Stimulated activated CD4-positive, alpha-beta T cell treated with anti-CD3 and anti-CD28 coated beads, Interleukin-1b, Interleukin-23, amount 100 ng/mL, for 24 hours (primary cell): ENCODE measurements at places on chromosomes 4 and X.

DNA sequence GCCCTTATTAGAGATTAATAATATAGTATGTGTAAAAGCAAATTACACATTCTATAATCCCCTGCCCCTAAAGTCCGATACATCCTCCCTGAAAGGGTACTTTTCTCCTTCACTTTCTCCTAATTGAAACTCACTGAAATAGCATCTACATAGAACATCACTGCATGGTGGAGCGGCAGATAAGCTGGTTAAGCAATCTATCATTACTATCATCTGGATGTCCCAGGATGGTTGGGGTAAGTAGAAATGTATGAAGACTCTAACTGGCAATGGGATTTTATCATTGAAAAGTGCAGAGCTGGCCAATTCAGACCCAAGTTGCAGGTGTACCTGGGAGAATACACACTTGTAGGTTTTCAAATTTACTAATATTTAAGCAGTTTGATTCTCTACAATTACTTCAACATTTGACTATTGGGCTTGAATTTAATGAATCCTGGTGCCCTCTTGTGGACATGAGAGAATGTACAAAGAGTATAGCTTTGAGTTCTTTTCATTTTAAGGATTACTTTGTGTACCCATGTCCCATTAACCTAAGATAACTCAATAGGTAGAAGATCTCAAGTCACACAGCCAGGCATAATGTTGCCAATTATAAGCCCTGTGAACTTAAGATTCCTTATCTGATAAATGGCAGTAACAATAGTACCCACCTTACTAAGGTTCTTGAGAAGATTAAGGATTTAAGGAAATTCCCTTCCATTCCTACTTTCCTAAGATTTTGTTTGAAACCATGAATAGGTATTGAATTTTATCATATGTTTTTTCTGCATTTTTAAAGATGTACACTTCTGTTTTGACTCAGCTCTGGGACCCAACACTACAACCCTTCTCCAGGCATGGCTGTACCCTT is 69.8 kb downstream of the SHROOM3 start:
- DNase-seq = no peak

- DNase-seq = no peak
Observed at GRCh38 chr4:10608501-10609219, 75.9 kb downstream of the CLNK start.

DNA sequence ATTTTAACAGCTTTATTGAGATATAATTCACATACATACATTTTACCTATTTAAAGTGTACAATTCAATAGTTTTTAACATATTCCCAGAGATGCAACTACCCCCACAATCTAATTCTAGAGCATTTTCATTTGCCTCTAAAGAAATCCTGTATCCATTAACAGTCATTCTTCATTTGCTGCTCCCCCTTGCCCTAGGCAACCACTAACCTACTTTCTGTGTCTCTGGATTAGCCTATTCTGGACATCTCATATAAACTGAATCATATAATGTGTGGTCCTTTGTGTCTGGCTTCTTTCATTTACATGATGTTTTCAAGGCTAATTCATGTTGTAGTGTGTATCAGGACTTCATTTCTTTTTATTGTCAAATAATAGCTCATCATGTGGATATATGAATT is 105.1 kb upstream of the GRPR start:
- DNase-seq = no peak

- DNase-seq = no peak
Observed at GRCh38 chrX:135536877-135537276, 16.4 kb downstream of the INTS6L start.

DNA sequence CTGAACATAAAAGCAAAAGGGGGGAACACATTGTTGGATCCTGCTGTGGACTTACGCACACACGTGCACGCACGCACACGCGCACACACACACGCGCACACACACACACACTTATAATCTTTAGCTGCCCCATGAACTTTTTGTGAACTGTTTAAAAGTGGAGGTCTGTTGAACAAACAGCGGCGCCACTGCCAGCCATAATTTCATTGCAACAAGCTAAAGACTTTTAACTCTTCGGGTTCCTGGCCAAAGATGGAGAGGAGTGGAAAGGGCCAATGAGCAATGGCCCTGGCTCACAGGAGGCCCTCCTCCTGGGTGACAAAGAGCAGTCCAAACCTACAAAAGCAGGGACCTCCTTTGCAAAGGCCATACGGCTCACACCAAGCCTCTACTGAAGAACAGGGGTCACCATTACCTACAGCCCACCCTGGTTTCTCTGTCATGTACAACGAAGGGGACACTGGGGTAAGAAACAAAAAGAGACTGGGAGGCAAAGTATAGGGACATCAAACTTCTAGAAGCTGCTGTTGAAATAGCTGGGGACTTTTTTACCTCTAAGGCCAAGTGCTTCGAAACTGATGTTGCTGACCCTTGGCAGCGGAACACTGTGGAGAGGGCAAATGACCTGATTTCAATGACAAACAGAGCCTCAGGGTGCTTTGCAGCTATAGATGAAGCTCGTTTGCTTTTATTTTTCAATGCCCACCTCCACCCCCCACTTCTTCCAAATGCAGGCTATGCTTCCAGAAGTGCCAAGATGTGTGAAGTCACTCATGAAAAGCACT is 16.7 kb downstream of the BCOR start:
- DNase-seq = no peak

- no peak for DNase-seq
Observed at GRCh38 chrX:43656005-43656494, at the start of gene MAOA. MAOA (plus strand) TSS chrX:43656299; CDS start chrX:43656342, 43 bp downstream.

- no peak for DNase-seq
Observed at GRCh38 chr4:6368601-6369000, 99.0 kb downstream of the WFS1 start.

- DNase-seq = no peak
Observed at GRCh38 chr4:167190379-167190778, 43.9 kb downstream of the SPOCK3 start.

DNA sequence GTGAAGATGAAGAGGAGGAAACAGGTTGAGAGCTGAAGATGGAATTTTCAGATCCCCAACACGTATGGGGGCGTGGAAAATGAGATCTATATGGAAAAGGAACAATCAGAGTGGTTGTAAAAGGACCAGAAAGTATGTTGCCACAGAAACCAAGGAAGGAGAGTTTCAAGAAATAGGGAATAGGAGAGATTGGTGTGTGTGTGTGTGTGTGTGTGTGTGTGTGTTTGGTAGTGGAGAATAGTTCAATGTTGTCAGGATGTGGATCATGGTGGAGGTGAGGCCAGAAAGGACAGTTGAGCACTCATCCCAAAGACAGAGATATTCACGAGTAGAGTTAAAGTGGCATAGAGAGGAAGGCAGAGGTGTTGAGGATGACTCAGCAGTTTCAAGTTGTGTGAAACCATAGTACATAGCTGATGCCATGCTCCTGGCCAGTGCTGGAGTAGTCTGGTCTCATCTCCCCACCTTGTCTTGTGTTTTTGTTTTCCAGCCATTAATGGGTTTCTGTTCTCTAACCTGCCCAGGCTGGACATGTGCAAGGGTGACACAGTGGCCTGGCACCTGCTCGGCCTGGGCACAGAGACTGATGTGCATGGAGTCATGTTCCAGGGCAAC is 36.1 kb downstream of the HEPH start:
- DNase-seq = no peak

DNA sequence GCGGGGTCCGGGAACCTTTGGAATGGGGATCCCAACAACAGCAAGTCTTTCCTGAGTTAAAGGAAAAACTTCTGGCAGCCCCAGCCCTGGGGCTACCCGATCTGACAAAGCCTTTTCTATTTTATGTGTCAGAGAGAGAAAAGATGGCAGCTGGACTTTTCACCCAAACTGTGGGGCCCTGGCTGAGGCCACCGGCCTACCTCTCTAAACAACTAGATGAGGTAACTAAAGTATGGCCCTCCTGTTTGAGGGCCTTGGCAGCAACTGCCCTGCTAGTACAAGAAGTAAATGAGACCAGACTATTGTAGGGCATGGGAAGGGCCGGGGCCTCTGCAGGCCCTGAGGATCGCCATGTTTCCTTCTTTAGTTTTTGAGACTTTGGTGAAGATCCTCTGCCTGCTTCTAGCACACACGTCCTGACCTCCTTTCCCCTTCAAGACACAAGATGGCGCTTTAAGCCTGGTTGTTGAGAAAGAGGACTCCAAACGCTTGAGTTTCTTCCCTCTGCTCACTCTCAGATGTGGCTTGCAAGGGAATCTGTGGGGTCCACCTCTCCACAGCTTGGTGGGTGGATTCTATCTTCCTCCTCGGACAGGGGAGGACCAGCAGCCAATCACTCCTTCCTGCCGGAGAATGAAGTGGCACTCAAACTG is 18.5 kb upstream of the DRD5 start:
- no peak for DNase-seq

- DNase-seq = no peak
Observed at GRCh38 chrX:31590581-31591114, 518.8 kb upstream of the FTHL17 start.

GRCh38 chr4:41142376-41143310 is 71.7 kb downstream of the APBB2 start:
- DNase-seq = no peak

GRCh38 chrX:132594129-132594528 is 105.3 kb upstream of the MBNL3 start:
- no peak for DNase-seq

DNA sequence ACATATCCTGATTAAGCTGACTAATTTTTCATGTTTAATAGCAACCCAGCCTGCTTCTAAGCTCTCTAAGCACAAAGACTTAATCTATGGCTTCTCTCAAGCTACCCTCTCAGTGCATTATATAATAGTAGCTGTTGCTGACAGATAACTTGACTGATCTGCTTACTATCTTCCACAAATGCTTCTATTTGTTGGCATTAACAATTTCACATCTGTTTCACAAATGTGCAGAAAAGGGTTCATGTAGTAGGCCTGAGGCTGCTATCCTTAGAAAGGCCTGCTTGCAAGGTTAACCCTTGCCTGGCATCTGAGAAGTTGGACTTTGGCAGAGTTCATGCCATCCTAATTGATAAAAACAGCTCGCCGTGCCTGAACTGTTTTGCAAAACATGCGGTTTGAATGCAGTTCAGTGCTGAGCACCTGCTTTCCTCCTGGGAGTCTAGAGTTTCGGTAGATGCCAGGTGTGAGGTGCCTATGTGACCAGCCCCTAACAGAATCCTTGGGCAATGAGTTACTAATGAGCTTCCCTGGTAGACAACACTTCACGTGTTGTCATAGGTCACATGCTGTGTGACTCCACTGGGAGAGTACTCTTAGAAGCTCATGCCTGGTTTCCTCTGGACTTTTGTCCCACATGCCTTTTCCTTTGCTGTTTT is 68.4 kb downstream of the NSG1 start:
- DNase-seq = no peak

DNA sequence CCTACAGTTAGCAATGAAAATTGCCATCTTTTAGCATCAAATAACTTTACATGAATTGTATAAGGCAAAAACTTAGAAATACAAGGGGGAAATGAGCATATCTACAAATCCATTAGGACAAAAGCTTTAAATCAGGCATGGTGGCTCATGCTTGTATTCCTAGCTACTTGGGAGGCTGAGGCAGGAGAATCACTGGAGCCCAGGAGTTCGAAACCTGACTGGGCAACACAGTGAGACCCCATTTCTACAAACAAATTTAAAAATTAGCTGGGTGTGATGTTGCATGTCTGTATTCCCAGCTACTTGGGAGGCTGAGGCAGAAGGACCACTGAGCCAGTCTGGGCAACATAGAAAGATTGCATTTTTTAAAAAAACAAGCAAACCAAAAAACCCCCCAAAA is 61.3 kb downstream of the EIF4E start:
- DNase-seq = no peak

DNA sequence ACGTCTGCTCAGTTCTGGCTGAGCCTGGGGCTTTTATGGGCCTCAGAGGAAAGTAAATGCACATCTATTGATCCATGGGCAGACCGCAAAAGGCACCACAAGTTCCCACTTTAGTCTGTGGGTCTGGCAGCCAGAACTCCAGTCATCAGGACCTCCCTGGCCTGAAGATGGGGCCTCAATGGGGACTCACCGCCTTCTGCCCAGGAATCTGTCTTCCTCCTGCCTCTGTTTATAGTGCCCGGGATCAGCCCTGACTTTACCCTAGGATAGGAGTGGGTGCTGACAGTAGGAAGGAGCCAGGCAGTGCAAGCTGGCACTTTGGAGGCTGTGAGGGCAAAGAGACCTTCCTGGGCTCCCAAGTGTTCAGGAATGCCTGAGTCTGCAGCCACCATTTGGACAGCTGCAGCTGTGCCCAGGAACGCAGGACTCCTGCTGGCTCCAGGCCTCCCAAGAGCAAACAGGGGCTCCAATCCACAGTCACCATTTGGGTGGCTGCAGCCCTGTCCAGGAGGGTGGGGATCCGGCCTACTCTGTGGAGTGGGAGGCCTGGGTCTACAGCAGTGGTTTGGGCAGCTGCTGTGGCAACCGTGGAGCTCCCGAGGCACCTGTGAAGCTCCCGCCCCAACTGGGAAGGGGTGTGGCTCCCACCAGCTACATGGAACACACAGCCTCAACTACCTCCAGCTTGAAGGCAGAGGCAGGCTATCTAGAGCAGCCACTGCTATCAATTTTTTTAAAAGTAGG is 1440.9 kb upstream of the ADGRL3 start:
- no peak for DNase-seq

DNA sequence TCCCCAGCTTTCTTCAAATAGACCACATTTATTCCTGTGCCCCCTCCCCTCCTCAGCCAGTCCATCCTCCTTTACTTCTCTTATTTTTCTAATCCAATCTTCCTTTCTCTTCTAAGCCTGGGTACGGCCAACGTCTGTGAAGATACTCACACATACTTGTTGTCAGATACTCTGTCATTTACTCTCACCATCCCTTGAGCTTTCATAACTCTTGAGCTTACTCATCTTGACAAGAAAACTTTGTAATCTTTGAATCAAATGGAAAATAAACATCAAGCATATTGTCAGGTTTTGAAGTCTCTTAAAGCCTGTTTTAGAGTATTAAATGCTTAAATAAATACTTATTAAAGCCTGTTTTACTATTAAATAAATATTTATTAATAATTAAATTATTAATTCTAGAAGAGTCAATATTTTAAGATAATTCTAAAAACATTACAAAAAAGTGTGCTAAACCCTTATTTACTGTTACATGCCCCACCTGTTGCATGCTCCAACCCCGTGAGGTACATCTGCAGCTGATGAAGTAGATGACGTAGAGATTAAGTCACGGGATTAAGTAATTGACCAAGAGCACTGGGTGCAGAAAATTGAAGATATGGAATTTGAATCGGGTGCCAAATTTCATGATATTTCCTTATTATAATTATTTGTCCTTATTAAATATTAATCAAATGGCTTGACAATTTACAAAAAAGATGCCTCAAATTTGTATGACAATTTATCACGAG is 1.5 kb upstream of the TRIML2 start:
- DNase-seq = no peak

DNA sequence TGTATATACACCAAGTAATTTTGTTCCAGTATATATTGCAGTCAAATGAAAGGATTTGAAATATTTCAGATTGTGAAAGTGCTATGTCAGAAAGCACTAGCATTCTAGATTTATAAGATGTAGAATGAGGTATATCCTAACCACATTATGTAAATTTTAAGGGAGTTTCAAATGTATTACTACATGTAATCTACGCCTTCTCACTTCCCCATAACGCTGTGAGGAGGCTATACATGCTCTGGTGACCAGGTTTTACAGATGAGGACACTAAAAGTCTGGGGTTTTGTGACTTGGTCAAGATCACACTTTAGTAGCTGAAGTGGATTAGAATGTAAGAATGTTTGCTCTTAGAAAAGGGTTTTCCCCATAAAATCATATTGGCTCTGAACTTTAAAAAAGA is 8.1 kb downstream of the ENPEP start:
- DNase-seq = no peak

- DNase-seq = no peak
Observed at GRCh38 chrX:105136786-105137185, 83.7 kb downstream of the TEX13A start.
